NCI-H1417 (cell line): ENCODE measurements at places on chromosomes 3 and 15.
A peak's percentile ranks its signal among the peaks of the same experiment; 100 is the strongest.

GRCh38 chr3:126539558-126540250 is 15.7 kb downstream of the CHST13 start:
- no peak for DNase-seq

- no peak for DNase-seq
These were observed 18.4 kb downstream of the ALDH1A2 start for GRCh38 chr15:58047149-58047548.

DNA sequence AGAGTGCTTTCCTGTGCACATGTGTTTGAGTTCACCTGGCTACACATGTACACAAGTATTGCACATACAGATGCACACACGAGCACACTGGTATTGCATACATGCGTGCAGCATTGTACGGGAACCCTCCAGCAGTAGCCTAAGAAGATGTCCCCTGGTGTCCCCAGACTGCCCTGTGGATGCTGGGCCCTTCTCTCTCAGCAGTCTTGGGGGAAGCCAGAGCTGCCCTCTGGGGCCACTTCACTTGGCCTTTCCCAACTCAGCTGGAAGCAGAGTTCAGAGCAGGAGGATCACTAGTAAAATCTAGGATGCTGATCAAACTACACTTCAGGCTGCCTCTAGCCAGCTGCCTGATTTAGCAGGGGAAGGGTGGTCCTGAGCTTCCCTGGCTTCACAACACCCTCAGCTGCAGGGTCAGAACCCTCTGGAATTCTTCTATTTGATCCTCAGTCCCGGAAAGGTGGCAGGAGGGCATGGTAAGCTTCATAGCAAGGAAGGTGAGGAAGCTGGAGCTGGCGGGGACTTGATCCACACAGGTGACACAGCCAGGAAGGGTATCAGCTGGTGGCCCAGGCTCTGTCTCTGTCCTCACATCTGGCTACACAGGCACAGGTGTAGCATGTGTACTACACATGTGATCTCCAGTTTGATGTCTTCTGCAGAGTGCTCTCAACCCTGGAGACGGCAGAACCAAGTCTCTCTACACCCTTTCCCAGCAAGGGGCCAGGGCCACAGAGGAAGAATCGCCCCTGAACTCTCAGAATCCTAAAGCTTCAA is 36.5 kb downstream of the KLF15 start:
- no peak for DNase-seq

- no peak for DNase-seq
These were observed 75.6 kb upstream of the SLC2A2 start for GRCh38 chr3:171101982-171102641.

DNA sequence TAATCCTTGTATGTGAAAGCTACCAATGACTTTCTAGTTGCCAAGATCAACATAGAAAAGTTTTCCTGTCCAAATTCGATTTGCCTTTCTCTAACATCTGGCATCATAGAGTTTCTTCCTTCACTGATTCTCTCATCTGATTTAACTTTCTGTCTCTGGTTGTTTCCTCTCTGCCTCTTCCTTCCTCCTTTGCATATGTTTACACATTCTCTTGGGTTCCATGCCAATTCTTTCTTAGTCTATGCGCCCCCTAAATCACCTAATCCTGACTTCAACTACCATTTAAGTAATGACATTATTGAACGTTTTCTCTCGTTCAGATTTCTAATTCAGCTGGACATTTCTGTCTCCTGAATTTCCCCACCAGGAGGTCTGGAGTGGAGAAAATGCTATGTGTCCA is 561.9 kb upstream of the TGFBR2 start:
- no peak for DNase-seq

DNA sequence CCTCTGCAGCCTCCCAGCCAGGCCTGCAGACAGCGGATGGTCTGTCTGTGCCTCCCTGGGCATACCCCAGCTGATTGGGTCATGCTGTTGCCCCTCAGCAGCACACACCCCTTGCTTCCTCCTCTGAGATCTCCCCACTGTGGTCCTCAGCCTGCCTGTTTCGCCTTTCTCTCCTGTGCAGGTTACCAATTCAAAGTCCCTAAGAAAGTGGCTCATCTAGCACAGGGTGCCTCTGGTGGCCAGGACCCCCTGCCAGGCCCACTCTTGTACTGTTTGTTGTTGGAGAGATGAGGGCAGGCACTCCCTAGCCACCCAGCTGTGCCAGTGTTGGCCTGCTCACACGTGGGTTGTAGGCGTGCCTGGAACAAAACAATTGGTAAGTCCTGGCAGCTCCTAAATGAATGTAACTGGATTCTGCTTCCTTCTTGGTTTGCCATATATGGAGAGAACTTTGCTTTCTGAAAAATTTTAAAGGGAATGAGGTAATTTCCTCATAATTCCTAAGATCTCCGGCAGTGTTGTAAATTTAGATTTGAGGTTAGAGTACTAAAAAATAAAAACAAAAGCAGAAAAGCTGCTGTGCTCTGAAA is 213.2 kb upstream of the IL12A start:
- DNase-seq = peak; percentile 72

GRCh38 chr3:13417166-13417947 is 2.8 kb downstream of the NUP210 start:
- DNase-seq = no peak

GRCh38 chr3:107117922-107118536 is 259.2 kb upstream of the CCDC54 start:
- peak; percentile 20 for DNase-seq

DNA sequence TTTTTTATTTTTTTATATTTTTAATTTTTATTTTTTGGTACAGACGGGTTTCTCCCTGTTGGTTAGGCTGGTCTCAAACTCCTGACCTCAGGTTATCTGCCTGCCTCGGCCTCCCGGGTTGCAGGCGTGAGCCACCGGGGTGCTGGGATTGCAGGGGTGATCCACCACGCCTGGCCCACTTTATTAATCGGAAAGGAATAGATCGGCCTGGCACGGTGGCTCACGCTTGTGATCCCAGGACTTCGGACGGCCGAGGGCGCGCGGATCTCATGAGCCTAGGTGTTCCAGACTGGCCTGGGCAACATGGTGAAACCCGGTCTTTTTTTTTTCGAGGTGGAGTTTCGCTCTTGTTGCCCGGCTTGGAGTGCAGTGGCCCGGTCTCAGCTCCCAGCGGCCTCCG is 26.5 kb upstream of the TUBGCP5 start:
- no peak for DNase-seq

DNA sequence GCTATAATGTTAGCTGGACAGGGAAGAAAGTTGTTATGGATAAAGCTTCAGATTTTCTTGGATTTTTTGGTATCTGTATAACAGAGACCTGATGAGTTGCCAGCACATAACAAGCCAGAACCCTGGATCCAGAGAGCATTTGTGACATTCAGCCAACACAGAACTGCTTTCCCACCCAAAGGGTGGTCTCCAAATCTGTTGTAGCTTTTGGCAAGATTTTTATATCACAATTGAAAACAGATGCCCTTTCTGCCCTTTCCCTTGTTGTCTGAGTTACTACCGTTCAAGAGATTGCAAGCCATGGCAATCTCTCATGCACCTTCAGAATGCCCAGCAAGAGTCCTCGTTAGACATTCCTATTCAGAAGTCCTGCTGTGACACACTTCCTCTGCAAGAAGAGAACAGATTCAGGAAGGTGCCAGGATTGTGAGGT is 107.6 kb upstream of the FGF7 start:
- DNase-seq = no peak

GRCh38 chr3:126552688-126553283 is 5.9 kb downstream of the C3orf22 start:
- no peak for DNase-seq

DNA sequence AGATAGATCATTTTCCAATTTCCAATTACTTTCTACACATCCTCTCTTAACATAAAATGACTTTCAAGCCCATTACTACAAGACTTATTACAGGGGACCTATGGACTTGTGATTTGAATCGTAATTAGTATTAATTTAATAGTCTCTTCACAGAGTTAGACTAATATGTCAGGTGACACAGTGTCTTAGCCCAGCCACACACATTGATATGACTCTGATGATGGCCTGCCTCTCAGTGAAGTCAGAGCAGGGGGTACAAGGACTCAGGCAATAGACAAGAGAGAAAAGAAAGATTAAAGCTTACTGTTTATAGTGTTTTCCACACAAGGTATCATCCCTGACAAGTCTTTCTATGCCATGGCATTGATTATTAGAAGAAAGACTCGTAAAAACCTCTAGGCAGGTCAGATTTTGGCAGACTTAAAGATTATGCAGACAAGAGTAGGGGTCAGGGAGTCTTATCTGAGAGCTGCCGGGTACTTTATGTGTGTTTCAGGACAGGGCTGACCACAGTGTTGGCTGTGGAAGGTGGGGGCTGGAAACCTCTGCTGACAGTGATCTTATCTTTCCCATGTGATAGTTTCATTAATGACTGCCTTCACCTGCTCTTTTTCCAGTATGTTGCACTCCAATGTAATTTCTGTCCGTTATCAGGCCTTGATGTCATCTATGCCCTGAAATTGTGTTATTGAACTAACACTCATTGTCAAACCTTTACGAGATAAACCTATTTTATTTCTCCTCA is 50.1 kb downstream of the B3GALNT1 start:
- DNase-seq = no peak

GRCh38 chr3:48830715-48831114 is 17.0 kb downstream of the PRKAR2A start:
- no peak for DNase-seq

- no peak for DNase-seq
These were observed 167.8 kb upstream of the IQSEC1 start for GRCh38 chr3:13240928-13241618.

DNA sequence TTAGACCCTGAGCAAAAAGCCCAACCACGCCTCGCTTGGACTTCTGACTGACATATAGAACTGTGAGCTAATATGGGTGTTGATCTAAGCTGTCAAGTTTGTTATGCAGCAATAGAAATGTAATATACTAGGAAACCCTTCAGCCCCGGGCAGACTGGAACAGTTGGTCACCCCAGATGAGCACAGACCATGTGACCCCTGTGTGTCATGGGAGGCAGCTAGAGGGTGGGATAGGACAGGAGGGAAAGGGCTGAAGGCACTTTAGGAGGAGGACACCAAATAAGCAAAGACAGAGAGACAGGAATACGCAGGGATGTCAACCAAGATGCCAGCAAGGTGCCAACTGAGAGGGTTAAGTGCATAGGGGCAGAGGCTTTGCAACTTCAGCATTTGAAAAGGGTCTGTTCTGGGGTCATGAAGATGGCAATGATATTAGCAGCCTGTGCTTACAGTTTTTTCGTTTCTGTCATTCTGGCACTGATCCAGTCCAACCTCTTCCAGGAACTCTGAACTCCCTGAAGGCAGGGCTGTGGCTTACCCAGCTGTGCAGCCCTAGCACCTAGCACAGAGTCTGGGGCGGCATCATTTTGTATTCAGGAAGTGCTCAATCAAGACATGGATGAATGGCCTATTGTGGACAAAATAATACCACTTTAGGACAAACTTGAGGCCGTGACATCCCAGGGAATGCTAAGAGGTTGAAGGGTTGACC is 51.4 kb downstream of the HES1 start:
- DNase-seq = no peak

DNA sequence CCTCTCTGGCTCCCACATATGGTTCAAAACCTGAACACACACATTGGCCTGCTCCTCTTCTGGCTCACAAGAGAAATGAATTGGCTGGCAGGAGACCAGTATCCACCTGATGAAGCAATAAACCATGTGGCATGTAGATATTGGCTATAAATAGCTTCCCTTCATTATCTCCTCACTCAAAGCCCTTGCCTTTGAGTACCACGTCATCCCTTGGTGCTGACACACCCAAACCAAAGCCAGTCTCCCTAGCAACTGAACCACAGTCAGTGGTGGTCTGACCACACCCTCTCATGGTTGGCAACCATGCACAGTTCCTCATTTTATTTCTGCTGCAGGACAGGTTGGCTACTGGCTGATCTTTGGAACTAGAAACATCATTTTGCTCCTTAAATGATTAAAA is 98.8 kb downstream of the ZNF621 start:
- DNase-seq = no peak

- DNase-seq = peak; percentile 85
These were observed 295 bp downstream of the ZWILCH start for GRCh38 chr15:66505430-66505811.

DNA sequence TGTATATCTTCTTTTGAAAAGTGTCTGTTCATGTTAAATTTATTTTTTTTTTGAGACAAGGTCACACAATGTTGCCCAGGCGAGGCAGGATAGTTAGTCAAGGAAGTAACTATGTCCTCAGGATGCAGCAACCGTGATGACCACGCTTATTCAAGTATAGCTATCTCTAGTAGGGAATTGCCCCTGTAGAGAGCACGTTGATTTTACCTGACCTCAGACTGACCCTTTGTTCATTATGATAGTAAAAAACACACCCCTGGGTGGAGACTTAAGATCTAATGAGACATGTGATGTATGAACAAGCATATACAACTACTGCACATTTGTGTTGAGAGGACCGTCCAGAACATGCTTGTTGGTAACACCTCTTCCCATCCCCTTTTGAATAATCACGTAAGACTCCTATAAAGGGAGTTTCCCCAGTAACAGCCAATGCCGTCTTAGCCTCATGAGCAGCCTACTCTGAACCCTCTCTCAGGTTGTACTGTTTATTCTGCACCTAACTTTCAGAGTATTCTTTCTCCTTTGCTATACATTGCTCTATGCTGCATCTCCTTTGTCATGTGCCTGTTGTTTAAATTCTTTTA is 32.9 kb downstream of the ZNF621 start:
- no peak for DNase-seq

DNA sequence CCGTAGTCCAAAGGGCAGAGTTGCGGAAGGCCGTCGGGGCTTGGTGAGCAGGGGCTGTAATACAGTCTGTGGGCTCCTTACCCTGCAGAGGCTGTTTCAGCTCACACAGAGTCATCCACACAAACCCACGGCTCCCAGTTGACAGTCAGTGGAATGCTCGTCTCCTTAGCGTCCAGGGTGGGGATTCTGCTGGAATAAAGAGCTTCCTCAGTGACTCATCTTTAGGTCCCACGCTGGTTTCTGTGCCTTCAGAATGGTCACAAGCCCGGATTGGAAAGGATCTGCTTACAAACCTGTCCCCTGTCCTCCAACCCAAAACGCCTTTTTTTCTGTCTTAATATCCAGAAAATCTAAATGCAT is 201.3 kb upstream of the TPM1 start:
- no peak for DNase-seq

DNA sequence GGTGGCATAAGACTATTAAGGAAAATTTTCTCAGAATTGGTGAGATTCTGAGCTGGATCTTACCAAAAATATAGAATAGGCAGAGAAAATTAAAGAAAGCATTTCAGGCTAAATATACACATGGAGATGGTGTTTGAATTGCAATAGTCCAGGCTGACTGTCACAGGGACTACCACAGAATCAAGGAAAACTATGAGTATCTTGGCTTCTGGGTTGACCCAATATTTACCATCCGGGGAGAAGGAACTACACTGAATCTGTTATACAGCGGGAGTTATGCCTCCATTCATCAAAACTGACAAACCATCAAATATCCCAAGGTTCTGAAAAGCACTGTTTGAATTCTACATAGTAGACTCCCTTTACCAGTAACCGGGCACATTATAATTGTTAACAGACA is 102.2 kb downstream of the TUSC7 start:
- no peak for DNase-seq

DNA sequence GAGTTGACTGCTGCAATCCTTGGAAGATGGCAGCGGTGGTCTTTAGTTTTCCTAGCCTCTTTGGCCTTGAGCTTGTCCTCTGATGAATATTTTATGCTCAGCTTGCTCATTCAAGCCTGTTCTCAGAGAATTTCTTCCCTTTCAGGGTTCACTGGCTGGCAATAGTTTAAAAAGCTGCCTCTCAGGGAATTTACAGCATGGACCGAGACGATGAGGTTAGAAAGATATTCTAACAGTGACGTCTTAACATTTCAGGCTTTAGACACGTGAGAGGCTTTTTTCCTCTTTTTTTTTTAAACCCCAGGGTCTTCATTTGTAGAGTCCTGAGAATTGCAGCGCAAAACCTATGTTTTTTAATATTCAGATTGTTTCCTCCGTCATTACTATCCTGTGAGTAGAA is 120.3 kb upstream of the CLSTN2 start:
- DNase-seq = no peak
